ENCODE measurements at places on chromosomes 2 and 18. TPM values are rescaled to one million over a fixed set of nuclear protein-coding genes. Genes with fewer than 3 reads are reported as not detected.

Gene LAMA1
- polyA plus RNA-seq, result 0.11 TPM

DNA sequence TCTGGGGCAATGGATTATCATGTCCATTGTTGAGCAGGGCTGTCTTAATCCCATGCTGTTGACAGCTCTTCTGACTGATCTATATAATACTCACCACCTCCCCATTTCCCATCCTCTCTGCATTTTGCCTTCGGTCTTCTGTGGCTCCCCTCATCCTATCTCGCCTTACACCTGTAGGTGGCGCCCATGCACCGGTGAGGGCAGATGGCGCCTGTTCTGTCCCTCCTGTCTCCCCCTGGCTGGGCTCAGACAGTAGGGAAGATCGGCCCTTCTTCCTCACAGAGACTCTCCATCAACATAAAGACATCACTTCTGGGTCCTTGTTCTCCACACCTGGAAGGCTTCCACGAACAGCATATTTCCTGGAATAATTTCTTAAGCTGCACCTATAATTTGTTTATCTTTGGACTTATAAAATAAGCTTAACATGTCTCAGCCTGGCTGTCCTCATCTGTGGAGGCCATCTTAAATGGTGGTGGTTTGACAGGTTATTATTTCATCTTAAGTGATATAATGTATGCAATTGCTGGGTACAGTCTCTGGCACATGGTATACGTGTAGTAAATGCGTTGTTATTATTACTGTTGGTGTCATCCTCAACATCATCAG lies 10.9 kb upstream of the CDH20 start:
- no peaks in the 10 kb centered on the region for H3K4me1 ChIP-seq
- H3K36me3 ChIP-seq, result no peaks in the 10 kb centered on the region
- no peak overlapping the region for H3K4me3 ChIP-seq
- DNase-seq, result peak; percentile 62

DNA sequence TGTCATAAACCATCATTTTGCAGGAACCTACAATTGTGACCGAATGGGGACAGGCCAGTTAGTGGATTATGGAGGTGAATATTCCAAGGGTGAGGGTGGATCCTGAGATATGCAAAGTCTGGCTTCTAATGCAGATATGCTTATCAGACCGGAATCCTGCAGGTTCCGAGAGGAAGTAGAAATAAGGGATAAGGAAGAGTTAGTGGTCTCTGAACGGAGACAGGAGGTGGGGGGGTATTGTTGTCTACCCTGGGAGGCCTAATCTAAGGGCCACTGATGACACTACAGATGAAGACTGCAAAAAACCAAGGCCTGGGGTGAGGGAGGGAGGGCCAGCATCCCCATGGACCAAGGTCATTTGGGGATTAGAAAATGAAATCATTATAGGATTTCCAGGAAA lies 67.7 kb upstream of the GATA6 start:
- no peak for DNase-seq
- no peaks in the 10 kb centered on the region for H3K4me1 ChIP-seq
- no peak overlapping the region for H3K4me3 ChIP-seq
- H3K27ac ChIP-seq, result no peak overlapping the region

Gene CNGA3
- not detected for polyA plus RNA-seq

GRCh38 chr2:64330281-64331113 lies 123.5 kb upstream of the LGALSL start:
- peak; percentile 58 for DNase-seq
- H3K27me3 ChIP-seq, result no peaks in the 10 kb centered on the region
- H3K36me3 ChIP-seq, result no peaks in the 10 kb centered on the region
- H3K4me3 ChIP-seq, result peak overlapping the region; percentile 61
- H3K4me1 ChIP-seq, result peaks cover 2% of the 10 kb centered on the region

Gene AKAIN1
- polyA plus RNA-seq, result not detected

GRCh38 chr2:152611458-152612231 lies 105.6 kb downstream of the PRPF40A start:
- H3K4me3 ChIP-seq, result no peak overlapping the region
- H3K36me3 ChIP-seq, result peaks cover 17% of the 10 kb centered on the region
- H3K27me3 ChIP-seq, result no peaks in the 10 kb centered on the region
- peaks cover 2% of the 10 kb centered on the region for H3K4me1 ChIP-seq

- H3K27ac ChIP-seq, result no peak overlapping the region
- H3K36me3 ChIP-seq, result no peaks in the 10 kb centered on the region
- no peak for DNase-seq
- H3K4me1 ChIP-seq, result no peaks in the 10 kb centered on the region
- H3K27me3 ChIP-seq, result no peaks in the 10 kb centered on the region
- H3K4me3 ChIP-seq, result no peak overlapping the region
Measured at GRCh38 chr2:241458687-241459086, 49.7 kb downstream of the STK25 start.
